ENCODE measurements at places on chromosomes 4 and X.
A peak's percentile ranks its signal among the peaks of the same experiment; 100 is the strongest.

DNA sequence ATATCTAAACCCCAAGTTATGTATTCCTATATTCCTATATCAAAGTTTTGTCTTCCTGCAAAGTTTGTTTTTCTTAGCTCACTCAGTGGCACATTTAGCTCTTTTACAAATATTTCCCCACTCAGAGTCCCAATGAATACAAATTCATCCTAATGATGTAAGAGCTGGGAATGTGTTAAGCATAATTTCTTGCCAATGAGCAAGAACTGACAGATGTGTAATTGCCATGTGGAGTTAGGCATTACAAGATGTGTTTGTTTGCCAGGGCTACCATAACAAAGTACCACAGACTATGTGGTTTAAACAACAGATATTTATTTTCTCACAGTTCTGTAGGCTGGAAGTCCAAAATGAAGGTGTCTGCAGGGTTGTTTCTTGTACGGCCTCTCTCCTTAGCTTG is 302.1 kb downstream of the KCTD8 start:
- DNase-seq = no peak

GRCh38 chrX:131677655-131678628 is 134.1 kb downstream of the OR13H1 start:
- DNase-seq = peak; percentile 19

GRCh38 chr4:185534511-185534865 is 819 bp downstream of the PDLIM3 start:
- DNase-seq = no peak

DNA sequence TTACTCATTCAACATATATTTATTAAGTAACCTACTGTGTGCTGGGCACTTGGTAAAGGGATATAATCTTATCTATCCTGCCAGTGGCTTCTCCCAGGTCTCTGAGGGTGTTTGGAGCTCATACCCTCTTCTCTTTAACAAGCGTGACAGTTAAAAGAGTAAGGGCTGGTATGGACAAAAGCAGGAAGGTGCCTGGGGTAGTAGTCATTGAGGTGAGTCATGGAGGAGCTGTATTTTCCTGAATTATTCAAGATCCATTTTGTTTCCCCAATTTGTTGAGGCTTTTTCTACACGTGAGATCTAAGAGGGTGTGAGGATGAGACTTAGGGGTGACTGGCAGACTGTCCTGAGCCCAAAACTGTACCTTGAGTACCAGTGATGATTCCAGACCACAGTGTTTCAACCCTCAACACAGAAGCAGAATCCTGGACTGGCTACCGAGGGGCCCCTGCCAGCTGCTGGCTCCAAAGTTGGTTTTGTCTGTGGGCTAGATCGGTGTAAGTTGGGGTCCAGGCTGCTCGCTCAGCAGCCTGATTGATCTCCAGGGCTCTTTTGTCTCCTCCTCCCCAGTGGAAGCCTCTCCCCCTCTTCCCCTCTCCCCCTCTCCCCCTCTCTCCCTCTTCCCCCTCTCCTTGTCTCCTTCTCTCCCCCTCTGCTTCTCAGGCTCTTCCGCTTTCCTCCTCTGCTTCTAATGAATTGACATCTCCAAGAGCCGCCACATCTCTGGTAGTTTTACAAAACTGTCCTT is at the start of gene DRP2:
Gene DRP2, plus strand, starts transcription at position 671 of the 748 bp plus-strand sequence. CDS start 11,862 bp downstream, outside the sequence.
- no peak for DNase-seq

DNA sequence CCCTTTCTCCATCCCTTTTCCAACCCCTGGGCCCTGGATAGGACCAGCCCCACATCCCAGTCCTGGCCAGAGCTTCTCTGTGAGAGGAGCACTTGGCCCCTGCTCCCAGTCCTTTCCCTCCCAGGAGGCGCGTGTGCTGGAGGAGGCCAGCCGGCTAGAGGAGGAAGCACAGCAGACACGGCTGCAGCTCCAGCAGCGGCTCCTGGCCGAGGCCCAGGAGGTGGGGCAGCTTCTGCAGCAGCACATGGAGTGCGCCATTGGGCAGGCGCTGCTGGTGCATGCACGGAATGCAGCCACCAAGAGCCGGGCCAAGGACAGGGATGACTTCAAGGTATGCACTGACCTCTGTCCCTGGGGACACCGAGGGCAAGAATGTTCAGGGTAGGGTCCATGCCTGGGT is 87.5 kb downstream of the EVC start:
- DNase-seq = no peak

DNA sequence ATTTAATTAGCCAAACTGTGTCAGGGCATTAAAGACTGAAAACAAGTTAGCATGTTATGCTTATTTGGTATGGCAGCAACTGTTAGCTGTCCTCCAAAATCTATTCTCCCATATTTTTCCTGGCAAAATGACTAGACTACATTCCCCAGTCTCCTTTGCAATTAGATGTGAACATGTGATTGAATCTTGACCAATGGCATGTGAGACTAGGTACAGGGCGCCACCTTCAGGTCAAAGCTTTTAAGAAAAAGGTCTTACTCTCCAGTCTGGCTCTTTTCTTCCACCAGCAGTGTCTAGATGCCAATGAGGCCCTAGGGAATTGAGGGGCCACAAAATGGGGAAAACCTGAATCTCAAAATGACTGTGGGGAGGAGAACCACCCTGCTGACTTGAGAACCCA is 408.2 kb downstream of the SMARCA1 start:
- peak; percentile 65 for DNase-seq

DNA sequence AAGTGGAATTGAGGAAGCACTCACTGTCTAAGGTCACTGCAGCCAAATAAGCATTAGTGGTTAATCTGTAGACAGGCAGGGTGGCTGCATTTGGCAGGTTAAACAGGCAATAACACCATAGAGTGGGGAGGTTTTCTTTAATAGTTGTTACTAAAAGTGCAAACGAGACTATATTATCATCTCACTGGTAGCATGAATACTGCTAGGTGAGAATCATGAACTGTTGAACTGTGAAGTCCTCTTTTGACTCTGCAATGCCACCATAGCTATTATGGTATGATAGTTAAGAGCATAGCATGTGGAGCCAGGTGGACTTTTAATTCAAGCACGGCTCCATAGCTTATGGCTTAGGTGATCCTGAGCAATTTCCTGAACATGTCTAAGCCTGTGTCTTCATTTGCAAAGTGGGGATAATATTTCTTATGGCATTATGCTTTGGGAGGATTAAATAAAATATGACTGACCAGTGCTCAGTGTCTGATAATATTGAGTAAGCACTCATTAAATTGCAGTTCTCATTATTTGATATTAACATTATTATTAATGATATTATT is 235.6 kb upstream of the HHIP start:
- DNase-seq = no peak

DNA sequence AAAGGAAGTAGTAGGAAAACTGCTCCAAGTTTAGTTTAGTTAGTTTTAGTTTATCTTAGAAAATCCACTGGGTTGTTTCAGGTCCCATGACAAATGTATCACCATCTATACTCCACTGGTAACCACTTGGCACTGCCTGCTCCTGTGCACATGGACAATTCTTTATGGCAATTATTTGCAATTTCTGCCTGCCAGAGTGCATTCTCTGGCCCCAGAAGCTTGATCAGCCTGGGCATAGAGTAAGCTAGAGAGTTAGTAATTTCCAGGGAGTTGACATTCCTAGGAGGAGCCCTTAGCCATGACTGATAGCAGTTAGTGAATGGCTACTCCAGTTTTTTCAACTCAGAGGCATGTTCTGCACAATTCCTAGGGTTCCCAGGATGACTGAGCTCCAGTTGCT is 203.2 kb upstream of the FGF13 start:
- DNase-seq = no peak
